ENCODE measurements at places on chromosomes 5 and 9. TPM values are rescaled to one million over a fixed set of nuclear protein-coding genes. Genes with fewer than 3 reads are reported as not detected.

Gene IFNK
- not detected for total RNA-seq

Gene WNT8A
- not detected for total RNA-seq

Gene GGTA1
- not detected for total RNA-seq

Gene SLC45A2
- total RNA-seq, result 0.31 TPM

Gene POU5F2
- total RNA-seq, result 0.73 TPM

Gene HTR1A
- not detected for total RNA-seq

Gene NR3C1
- total RNA-seq, result 15.3 TPM

All from A673 (cell line).